ENCODE measurements at places on chromosomes 16 and 17.

- no peak for DNase-seq
Measured at GRCh38 chr16:66065925-66066324, 300.6 kb upstream of the CDH5 start.

GRCh38 chr17:78674595-78675315 lies 97.6 kb upstream of the DNAH17 start:
- DNase-seq = peak; percentile 21

GRCh38 chr16:86555704-86556075 lies 655 bp upstream of the MTHFSD start:
- DNase-seq = no peak

- no peak for DNase-seq
Measured at GRCh38 chr17:48611681-48612455, 1.1 kb upstream of the HOXB7 start.

DNA sequence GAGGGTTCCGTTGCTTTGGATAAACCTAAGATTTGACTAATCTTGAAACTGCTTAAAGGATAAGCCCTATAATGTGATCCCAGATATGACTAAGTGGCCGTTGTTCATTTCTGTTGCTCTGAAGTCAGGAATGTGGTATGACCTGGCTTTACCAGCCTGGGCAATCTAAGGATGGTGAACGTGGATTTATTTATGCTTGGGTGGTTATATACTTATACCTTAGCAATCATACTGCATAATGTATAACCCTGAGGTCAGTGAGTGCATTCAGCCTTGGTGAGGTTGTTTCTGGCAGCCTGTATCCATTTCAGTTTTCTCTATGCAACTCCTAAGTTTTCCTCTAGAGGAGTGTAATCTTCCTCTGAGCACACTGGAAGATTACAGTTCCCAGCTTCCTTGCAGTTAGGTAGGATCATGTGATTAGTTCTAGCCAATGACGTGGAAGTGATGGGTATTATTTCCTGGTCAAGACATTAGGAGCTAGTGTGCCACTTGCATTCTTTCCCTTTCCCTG lies 41.9 kb downstream of the FTO start:
- DNase-seq = no peak

- DNase-seq = no peak
Measured at GRCh38 chr17:12472252-12473173, 193.2 kb upstream of the MYOCD start.

- no peak for DNase-seq
Measured at GRCh38 chr17:15309793-15310192, 31.6 kb downstream of the TEKT3 start.

GRCh38 chr16:29811896-29812665 lies at the start of gene PRRT2:
Gene PRRT2, plus strand, starts transcription at chr16:29812193. Its CDS starts 862 bp downstream, at chr16:29813055.
- DNase-seq = peak; percentile 66

GRCh38 chr16:21708533-21709115 lies 44.9 kb downstream of the OTOA start:
- DNase-seq = peak; percentile 89

- no peak for DNase-seq
Measured at GRCh38 chr16:497258-497657, 30.3 kb upstream of the CAPN15 start.

DNA sequence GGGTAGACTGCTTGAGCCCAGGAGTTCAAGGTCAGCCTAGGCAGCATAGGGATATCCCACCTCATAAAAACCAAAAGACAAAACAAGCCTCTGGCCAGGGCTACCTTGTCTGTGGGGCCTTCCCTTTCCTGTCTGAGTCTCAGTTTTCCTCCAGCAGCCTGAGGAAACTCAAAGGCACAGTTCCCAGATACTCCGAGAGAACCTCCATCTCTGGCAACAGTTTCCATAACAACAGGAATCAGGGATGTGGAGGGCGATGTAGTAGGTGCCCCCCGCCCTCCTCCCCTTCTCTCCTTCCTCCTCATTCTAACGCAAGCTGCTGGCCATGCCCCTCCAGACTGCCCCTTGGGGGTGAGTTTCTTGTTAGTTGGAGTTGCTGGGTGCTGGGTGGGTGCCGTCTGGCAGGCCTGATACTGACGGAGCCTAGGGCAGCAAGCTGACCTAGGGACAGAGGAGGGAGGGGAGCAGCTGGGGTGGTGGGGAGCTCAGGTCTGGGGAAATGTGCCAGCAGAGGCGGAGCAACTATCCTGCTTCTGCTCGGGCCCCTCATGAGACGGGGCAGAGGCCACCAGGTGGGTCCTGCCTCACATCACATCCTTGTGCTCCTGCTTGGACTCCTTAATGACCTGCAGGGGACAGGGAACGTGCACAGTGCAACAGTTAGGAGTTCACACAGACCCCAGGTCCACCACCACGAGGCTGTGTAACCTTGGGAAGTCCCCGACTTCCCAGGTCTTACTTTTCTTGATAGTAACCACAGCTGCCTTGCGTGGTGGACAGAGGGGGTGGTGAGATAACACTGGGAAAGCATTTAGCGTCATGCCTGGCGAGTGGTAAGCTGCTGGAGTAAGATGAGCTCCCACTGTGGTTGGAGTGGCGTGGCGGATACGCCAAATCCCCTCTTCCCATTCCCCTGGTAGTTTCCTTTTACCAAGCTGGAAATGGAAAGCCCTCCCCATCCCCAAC lies 7.8 kb upstream of the EFTUD2 start:
- DNase-seq = peak; percentile 69

GRCh38 chr16:13307851-13308250 lies 406.5 kb downstream of the SHISA9 start:
- DNase-seq = no peak

- no peak for DNase-seq
Measured at GRCh38 chr17:44955674-44956425, 8.3 kb upstream of the KIF18B start.

GRCh38 chr16:21083729-21084268 lies 66.8 kb downstream of the DNAH3 start:
- DNase-seq = peak; percentile 79

DNA sequence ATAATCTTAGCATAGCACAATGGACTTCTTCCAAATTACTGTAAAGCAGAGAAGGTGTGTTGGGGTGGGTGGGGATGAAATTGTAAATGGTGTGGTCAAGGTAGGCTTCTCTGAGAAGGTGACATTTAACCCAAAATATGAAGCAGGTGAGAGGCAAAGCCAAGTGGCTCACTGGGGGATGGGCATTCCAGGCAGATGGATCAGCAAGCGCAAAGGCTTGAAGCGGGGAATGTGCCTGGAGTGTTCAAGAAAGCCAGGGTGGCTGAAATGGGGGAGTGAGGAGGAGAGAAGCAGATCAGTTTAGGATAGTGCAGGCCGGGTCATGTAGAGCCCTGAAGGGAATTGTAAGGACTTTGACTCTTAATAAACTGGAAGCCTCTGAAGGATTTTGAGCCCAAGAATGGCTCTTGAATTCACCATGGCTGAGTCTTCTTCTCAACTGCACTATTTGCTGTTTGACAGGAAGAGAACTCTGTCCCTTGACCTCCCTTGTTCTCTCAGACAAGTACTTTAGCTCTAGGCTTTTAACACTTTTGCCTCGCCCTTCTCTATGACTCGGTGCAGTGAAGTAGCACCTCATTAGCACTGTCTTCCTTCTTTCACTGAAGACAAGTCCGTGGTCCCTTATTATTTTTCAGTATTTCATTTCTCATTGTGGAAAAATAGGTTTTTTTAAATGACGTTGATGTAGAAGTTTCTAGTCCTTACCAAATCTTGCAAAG lies 14.7 kb downstream of the CACNG3 start:
- DNase-seq = no peak

DNA sequence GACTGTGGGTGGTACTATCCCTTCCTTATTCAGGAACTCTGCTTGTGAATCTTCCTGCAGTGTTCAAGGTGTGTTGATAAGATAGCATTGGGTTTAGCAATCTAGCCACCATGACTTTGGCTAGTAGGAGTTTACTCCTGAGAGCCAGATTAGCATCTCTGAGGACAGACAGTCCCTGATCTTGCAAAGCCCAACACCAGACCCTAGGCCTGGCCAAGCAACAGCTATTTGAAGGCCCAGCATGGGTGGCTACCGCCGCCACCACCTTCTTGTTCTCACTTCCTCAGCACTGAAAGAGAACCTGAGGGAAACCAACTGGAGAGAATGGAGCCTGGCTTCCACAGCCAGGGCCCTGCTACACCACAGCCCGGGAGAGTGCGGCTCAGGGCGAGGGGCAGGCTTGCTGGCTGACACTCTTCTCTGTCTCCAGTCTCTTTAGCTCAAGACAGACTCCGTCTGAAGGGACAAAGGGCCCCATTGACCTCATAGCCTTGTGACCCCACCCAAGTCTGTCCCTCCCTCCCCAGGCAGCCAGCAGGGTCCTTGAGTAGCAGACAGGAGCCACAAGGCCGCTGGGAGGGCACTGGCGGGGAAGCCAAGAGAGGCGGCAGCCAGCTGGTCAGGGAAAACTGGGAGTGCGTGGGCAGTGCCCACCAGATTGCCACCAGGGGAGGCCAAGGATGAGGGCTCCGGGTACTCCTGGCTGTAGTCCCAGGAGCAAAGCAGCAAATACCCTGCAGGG lies 10.9 kb upstream of the ARHGAP23 start:
- peak; percentile 56 for DNase-seq

GRCh38 chr17:37859451-37859850 lies 64.8 kb upstream of the TBC1D3K start:
- peak; percentile 18 for DNase-seq

DNA sequence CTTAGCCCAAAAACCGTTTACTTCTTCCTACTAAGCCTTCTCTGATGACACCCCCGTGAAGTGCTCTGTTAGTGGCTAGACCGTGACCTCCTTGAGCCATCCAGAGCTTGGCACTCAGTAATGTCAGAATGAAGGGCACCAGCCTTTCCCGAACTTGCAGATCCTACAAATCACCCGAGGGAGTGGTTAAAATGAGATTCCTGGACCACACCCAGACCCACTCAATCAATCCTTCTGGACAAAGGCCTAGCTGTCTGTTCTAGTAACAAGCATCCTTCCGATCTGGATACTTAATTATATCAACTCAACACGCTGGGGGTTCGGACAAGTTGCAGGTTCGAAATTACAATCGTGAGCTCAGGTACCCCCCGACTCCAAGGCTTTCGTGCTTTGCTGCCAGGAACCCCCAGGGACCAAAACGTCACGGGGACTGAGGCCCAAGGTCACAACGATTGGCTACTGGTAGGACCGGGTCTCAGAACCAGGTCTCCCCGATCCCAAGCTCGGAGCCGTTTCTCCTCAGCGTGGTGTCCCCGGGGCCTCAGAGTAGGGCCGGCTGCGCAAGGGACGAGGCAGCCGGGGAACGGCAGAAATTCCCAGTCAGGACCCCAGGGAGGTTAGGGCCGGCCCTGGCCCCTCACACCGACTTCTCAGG lies 527 bp downstream of the CIAPIN1 start:
- DNase-seq = peak; percentile 62

GRCh38 chr16:86064431-86065250 lies 165.7 kb downstream of the IRF8 start:
- no peak for DNase-seq

- DNase-seq = no peak
Measured at GRCh38 chr17:77746393-77746792, 212.1 kb upstream of the TNRC6C start.

DNA sequence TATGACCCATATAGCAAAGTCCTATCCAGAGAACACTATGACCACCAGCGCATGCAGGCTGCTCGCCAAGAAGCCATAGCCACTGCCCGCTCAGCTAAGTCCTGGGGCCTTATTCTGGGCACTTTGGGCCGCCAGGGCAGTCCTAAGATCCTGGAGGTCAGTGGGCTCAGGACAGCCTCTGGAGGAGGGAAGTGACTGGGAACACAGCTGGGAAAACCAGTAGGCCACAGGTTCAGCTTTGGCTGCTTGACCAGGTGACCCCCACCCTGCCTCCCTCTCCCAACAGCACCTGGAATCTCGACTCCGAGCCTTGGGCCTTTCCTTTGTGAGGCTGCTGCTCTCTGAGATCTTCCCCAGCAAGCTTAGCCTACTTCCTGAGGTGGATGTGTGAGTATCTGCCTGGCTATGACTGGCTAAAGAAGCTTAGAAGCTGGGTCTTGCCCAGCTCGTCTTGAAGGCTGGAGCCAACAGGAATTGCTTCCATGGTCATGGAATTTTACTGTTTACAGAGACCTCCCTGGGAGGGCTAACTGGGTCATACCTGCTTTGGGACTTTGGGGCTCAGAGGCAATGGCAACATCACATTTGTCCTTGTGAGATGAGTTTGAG lies 1.5 kb upstream of the OVCA2 start:
- no peak for DNase-seq

DNA sequence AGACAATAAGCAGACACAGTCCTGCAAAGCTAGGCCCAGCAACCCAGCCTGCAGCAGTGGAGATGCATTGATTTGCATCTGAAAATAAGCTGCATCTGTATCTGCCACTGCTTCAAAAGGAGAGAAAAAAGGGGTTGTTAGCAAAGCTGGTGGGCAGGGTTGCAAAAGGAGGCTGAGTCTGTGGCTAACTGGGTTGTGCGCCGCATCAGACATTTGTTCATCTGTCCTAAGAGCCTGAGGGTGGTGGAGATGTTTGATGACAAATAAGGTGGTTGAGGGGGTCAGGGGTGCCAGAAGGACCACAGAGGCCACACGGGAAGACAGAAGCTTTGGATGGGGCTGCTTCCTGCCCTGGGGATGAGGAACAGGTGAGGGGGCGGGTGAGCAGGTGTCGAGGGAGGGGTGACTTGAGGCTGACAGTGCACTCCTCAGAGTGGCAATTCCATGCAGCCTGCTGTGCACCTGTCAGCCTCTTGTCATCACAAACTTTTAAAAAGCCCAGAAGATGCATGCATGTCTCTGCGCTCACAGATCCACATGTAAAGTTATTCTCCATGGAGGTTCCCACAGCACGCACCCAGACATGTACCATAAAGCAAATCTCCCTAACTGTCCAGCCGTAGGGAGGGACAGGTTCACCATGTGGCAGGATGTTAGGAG lies 35.4 kb downstream of the WSB1 start:
- no peak for DNase-seq

- DNase-seq = no peak
Measured at GRCh38 chr17:79315358-79316105, 240.9 kb downstream of the ENGASE start.
